Activated T-cell treated with anti-CD3 and anti-CD28 coated beads for 24 hours (primary cell): ENCODE measurements at places on chromosomes 1 and 21.

- DNase-seq: no peak
These were observed 45.5 kb downstream of the SNRPE start for GRCh38 chr1:203906932-203907331.

GRCh38 chr1:163201906-163202305, 810 bp downstream of the RGS5 start:
- no peak for DNase-seq

DNA sequence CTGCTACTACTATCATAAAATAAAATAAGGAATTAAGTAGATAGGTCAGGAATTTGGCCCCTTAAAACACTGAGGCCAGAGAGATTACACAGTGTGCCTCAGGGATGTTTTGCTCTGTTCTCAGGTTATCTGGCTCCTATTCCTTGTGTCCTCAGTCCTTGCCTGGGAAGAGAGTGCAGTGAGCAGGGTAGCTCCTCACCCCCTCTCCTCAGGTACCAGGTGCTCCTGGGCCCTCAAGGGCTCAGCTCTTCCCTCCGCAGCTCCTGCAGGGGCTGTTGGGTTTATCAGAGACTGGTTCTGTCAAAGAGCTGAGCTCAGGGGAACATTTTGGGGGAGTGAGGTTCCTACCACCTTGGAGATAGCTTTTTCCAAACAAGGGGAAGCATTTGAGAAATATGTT, 20.1 kb upstream of the COQ8A start:
- DNase-seq: no peak

GRCh38 chr1:26541431-26541815, 11.9 kb downstream of the RPS6KA1 start:
- no peak for DNase-seq

DNA sequence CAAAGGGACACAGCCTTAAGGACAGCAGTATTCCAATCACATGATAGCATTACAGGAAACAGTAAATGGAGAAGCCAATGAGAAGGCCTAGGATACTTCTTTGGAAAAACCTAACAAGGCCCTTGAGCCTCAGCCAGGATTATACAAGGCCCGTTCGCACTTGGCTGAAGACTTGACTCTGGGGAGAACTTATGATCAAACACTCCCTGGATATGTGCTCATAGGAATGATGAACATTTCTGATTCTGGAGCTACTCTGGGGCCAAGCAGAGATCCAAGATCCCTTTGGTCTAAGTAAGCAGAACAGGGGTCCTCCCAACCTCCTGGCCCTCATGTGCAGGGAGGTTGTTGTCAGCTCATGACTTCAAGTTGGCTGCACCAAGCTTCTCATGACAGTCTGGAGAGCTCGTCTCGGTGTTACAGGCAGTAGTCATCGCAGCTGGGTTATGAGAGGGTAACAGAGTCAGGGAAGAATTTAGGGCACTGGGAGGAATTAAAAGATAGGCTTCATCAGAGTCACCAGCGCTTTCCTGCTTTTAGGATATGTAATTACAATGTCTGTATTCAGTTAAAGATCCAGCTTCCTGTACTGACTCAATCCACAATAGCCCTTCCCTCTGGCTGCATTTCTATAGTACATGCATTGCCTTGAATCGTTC, 92.5 kb upstream of the IRF2BP2 start:
- no peak for DNase-seq

- DNase-seq: no peak
These were observed 9.7 kb upstream of the SRP9 start for GRCh38 chr1:225767634-225768540.

DNA sequence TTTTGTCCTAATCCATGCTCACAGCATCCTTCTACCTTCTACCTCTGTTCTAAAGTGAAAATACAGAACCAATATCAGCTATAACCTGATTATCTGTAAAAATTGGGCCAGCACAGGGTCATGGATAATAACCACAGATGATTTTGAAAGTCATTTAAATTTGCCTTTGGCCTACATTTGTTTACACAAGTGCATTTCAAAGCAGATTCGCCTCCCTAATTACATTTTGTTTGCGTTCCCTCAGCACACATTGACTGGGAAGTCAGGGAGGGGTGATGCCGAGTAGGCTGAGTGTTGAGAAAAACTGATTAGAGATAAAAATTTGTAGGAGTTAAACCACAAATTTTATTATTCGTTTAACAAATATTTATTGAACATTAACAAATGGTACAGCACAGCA, 19.2 kb upstream of the RGS8 start:
- no peak for DNase-seq

GRCh38 chr1:14282707-14283106, 315.8 kb upstream of the KAZN start:
- no peak for DNase-seq

- DNase-seq: no peak
These were observed 114.9 kb downstream of the HUNK start for GRCh38 chr21:31987696-31988095.

GRCh38 chr1:32998997-32999396, 34.4 kb upstream of the RNF19B start:
- DNase-seq: no peak

GRCh38 chr1:199029401-199029800, 390.6 kb downstream of the PTPRC start:
- no peak for DNase-seq

DNA sequence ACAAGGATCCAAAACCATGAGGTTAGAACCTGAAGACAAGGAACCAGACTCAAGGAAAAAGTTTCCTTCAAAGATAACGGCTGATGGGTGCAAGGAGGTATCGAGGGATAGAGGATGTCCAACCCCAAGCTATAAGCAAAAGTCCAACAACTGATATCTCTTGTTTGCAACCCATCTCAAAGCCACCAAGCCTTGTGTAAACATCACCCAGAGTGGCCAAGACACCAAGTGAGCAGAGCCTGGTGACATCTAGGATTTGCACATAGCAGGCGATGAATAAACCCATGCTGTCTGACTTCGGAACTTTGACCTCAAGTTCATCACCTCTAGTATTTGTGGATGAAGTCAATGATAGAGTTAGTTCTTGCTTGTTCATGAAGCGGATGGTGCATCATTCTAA, 180.7 kb downstream of the ETS2 start:
- DNase-seq: no peak

DNA sequence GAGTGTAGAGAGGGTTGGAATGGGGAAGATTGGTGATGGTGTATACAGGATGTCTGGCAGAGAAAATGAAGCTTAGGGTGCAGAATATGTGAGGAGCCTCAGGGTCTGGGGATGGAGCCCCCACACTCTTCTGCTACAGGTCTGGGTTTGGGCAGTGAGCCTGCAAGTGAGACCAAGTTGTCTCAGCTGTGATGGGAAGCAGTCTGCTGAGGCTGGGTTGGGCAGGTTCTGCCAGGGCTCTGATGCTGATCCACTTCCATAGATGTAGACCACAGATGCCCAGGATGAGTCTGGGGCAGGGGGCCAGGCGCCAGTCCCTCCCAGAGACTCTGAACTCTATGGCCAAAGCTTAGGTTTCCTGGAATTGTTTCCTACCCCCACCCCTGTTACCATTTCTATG, 516.9 kb downstream of the PTPRU start:
- DNase-seq: no peak

DNA sequence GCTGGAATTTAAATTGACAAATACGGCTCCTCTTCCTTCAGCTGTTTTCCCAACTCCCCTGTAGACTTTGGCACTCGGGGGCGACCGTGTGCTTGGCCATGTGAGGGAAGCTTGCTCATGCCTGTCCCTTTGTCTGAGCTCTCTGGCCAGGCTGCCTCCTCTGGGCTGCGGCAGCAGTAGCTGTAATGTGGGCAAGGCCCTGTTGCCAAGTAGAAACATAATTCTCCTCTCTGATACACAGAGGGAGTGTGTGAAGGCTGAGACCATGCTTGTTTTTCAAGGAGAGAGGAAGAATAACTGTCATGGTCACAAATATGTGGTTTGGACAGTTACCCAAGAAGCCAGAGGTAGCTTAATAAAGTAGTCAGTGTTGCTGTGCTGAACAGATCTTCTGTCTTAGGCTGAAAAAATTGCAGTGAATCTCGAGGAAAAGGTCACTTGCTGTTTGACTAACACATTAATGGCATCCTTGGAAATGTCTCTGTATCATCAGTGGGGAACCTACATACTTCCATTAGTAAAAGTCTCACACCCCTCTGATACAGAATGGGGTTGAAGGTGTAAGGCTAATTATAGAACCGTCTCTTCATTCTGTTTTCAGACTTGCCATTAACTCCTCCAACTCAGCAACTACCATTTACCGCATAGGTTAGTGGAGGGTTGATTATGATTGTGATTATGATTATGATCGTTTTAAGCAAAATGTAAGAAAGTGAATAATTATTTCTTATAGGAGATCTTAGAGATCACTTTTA, 94.6 kb downstream of the TGFB2 start:
- no peak for DNase-seq

DNA sequence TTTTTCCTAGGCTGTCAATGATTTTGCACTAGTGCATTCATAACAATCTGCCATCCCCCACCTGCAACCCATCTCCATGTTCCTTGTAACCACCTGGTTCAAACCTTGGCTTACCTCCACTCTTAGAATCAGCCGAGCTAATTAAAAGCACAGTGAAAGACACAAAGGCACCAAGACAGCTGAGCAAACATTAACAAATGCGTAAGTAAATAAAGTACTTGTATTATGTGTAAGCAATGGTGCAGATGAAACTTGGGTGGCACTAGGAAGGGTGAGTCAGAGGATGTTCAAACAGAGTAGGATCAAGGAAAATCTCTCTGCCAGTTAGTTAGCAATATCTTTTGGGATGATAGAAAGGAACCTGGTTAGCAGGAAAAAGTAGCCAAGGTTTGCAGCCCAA, 5.1 kb upstream of the FOXJ3 start:
- DNase-seq: no peak

- no peak for DNase-seq
These were observed 109.2 kb downstream of the TOMM20 start for GRCh38 chr1:235019471-235019870.

DNA sequence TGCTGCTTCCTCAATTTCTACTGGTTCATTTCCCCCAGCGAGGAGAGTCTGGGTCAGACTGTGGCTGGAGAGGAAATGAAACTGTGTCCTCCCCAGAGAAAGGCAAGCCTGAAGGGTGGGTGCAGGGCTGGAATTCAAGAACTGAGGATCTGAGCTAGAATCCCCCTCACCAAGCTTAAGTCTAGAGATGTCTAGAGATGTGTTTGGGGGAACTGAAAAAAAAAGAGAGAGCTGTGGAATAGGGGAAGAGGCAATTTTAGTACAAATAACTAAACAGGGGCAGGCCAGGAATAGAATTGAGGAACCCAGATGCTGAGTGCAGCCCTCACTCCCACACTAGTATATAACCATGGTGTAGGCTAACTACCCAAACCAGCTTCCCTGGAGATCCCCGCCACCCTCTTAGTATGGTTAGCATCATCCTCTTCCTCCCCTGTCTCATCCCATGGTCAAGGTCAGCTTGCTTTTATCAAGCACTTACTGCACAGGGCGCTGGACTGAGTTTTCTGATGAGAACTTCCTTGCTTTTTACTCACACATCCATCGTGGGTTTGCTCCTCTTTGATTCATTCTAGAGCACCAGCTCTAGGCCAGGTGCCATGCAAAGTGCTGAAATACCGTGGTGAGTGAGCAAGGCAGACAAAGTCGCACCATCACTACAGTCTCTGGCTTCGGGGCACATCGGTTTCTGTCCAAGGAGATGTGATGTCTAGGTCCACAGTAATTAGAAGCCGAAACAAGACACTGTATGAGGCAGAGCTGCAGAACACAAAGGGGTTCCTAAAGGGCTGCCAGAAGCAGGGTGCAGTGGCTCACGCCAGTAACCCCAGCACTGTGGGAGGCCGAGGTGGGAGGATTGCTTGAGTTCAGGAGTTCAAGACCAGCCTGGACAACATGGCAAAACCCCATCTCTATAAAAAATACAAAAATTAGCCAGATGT, 112.9 kb upstream of the IPO9 start:
- DNase-seq: no peak

DNA sequence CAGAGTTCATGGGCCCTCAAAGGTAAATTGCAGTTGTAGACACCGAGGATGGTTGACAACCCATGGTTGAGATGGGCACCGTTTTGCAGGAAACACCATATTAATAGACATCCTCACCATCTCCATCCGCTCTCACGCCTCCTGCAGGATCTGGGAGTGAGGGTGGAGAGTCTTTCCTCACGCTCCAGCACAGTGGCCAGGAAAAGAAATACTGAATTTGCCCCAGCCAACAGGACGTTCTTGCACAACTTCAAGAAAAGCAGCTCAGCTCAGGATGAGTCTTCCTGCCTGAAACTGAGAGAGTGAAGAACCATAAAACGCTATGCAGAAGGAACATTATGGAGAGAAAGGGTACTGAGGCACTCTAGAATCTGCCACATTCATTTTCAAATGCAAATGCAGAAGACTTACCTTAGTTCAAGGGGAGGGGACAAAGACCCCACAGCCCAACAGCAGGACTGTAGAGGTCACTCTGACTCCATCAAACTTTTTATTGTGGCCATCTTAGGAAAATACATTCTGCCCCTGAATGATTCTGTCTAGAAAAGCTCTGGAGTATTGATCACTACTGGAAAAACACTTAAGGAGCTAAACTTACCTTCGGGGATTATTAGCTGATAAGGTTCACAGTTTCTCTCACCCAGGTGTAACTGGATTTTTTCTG, 9.3 kb downstream of the SLAMF8 start:
- no peak for DNase-seq

GRCh38 chr21:43988016-43988415, 24.1 kb upstream of the TRAPPC10 start:
- DNase-seq: no peak

GRCh38 chr1:185535621-185536020, 198.6 kb upstream of the HMCN1 start:
- DNase-seq: no peak

GRCh38 chr1:61083013-61083806, 849 bp downstream of the NFIA start:
- DNase-seq: no peak

DNA sequence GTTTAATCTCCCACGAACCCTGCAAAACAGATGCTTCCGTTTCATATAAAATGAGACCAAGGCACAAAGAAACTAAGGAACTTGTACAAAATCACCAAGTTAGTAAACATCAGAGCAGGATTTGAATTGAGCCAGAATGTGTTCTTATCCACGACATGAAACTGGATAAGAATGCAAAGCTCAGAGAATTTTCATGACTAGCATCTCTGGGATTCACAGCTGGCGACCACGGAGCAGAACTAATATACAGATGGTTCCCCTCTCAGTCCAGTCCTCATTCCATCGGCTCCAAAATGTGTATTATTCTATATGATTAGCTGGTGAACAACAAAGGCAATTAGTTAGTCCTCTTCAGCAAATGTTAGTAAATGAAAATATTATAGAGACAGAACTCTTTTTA, 72.3 kb upstream of the ERG start:
- DNase-seq: no peak

GRCh38 chr1:182608845-182609610, 4.8 kb upstream of the RGS16 start:
- DNase-seq: no peak

- peak; percentile 43 for DNase-seq
These were observed 3.7 kb upstream of the ARHGEF19 start for GRCh38 chr1:16215882-16216753.

DNA sequence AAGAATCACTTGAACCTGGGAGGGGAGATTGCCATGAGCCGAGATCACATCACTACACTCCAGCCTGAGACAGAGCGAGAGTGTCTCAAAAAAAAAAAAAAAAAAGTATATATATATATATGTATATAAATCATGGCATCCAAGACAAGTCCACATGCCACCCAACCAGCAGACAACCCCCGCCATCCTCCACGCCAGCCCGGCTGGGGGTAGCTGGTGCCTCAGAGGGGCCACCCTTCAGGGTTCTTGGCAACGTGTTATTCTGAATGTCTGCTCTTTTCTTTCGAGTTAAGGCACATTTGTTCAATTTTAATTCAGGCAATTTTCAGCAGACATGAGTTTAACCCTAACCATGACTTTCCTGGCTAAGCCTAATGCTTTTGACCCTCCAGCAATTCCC, 9.7 kb upstream of the TMEM240 start:
- no peak for DNase-seq
